Left ventricle myocardium inferior (tissue), 1 donor: ENCODE measurements at places on chromosomes 13 and 19.

GRCh38 chr13:35485424-35485823, 8.9 kb upstream of the MAB21L1 start:
- no peak for DNase-seq

DNA sequence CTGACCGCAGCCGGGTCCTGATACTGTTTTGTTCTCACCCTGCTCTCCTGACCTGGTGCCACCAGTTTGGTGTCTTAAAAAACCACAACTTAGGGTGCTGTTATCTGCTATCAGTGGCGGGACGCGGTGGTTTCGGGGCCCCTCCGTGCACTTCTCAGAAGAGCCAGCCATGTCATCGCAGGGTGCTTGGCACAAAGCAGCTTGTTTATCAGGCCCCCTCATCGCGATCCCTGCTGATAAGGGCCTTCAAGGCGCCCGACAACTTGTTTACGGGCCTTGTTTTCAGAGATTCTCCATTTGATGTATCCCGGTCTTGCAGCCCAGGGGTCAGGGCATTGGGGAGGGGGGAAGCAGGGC, 58.1 kb upstream of the KLF2 start:
- DNase-seq: no peak

DNA sequence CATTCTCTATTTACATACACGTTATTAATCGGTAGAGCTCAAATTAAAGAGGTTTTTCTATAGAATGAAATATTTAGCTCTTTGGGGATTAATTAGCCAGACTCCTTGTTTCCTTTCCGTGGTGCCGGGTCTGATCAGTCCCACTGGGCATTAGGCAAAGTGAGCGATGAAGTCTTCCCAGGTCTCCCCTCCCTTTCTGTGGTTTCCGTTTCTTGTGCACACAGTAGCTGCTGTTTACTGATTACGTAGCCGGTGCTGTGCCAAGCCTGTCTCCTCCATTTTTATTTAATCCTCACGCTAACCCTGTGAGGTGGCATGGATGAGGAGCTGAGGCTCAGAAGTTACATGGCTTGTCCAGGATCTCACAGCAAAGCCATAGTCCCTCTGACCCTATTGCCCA, 9.0 kb downstream of the SLC25A15 start:
- DNase-seq: no peak

DNA sequence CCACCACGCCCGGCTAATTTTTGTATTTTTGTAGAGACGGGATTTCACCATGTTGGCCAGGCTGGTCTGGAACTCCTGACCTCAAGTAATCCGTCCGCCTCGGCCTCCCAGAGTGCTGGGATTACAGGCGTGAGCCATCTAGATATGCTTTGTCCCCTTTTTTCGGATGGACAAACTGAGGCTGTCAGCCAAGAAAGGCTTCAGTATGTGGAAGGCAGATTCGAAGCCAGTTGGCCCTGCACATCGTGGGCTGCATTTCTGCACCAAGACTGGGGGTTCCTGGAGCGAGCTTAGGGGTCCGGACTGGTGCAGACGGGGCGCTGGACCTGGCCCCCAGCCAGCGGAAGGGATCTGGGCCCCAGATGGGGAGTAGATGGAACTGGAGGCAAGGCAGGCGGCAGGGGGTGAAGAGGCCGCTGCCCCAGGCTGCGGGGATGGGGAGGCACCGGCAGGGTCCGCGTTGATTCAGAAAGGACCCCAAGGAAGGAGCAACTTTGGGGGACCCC, 9.7 kb upstream of the JUND start:
- peak; percentile 23 for DNase-seq

DNA sequence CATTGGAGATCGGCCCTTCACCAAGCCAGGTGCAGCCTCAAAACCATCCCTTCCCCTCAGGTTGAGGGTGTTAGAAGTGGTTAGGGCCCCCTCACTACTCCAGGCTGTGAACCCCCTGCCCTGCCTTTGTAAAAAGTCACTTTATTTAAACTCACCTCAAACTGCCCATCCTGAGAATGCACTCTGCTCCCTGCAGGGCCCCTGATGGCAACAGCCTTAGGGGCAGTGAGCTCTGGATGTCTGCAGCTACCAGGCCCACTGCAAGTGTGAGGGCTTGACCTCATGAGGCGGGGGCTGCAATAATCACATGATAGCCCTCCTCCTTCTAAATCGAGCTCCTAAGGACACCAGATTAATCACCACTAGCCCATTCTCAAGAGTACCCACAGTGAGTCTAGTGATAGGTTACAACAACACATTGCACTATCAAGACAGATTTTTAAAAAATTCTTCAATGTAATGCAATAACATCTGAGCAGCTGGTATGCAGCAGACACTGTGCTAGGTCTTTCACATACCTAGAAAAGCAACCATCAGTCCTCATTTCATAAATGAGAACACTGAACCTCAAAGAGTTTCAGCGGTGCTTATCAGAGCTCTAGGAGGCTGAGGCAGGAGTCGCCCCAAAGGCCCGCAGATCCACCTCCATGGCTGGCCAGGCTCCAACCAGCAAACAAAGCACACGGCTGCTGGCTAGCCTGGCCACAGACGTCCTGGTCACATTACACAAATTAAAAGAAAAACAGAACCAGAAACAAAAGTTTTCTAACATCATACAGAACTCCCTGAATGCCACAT, 26.0 kb downstream of the SLC7A1 start:
- DNase-seq: no peak

DNA sequence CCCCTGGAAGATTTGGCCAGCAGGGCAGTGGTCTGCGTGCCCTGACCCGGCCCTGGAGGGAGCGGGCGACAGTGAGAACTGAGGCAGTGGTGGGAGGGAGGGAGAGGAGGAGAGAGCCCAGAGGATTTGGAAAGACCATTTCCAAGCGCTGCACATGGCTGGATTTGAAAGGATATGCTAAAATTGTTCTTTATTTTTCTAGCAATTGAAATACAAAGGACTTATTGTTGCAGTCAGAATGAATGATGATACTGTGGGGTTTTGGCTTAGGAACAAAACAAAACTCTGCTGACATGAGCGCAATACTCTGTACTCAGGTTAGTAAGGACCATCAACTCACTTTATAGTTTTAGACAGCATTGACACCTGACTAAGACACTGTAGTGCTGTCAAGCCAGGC, 69.5 kb downstream of the TNFRSF19 start:
- no peak for DNase-seq

DNA sequence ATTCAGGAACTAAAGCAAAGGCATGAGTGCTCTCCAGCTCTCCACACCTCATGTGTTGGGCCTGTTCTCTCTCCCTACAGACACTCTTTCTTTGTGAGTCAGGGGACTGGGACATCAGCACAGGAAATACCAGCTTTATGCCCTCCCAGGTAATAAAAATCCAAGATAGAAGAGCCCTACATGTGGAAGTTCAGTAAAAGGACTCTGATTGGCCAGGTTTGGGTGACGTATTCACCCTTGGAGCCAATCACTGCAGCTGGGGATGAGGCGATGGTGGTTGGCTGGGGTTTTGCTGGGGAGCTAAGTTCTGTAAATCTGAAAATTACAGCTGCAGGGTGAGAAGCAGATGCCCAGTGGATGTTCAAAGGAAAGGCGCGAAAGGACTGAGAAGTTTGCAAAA, 32.5 kb downstream of the CCDC70 start:
- no peak for DNase-seq

GRCh38 chr13:50969691-50970090, 60.1 kb downstream of the RNASEH2B start:
- DNase-seq: no peak

DNA sequence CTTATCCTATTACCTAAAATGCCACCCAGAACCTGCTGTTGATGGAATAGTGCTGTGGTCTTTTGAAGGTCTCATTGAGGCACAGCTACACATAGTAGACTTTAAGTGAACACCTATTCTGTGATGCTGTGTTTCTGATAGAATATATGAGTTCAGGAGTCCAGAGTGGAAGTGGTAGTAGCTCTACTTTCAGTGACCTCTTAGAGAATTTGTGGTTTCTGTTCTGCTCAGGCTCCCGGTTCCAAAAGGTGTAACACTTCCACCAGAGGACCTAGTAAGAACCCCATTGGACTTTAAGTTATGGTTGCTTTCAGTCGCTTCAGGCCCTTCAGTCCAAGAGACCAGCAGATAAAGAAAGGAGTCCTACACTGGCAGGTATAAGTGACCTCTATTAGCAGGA, 11.4 kb upstream of the MYCBP2 start:
- no peak for DNase-seq

- no peak for DNase-seq
Observed at GRCh38 chr13:40116008-40116407, 460.5 kb downstream of the COG6 start.

DNA sequence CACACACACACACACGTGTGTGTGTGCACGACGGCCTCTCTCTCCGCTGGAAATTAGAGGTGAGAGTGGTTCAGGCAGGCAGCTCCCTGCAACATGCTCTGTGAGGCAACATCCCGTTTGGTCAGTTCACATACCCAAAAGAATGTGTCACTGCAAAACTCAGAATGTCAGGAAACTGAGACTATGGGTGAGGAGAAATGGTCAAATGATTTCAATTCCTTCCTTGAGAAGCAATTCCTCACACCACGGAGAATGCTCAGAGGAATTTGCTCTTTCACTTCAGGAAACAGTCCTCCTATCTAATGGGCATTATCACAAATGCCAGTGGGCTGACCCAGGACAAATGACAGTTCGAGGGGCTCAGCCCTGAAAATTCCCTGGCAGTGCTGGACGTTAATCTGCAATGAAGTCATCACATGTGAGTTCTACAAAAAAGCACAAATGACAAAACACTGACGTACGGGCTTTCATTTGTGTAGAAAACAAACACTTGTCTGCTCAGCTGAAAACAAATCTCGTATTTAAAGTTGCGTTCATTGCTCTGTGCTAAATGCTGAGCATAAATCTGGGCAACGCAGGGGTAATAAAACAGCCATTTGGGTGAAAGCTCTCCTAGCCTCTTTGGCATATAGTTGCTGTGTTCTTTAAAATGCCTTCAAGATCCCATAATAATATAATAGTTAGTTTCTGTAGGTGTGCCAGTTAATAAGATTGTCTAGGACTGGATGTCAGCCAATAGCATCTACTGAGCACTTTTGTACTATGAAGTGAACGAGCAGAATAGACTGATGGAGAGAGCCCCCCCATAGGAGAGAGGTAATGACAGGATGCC, 18.6 kb upstream of the LATS2 start:
- DNase-seq: no peak

DNA sequence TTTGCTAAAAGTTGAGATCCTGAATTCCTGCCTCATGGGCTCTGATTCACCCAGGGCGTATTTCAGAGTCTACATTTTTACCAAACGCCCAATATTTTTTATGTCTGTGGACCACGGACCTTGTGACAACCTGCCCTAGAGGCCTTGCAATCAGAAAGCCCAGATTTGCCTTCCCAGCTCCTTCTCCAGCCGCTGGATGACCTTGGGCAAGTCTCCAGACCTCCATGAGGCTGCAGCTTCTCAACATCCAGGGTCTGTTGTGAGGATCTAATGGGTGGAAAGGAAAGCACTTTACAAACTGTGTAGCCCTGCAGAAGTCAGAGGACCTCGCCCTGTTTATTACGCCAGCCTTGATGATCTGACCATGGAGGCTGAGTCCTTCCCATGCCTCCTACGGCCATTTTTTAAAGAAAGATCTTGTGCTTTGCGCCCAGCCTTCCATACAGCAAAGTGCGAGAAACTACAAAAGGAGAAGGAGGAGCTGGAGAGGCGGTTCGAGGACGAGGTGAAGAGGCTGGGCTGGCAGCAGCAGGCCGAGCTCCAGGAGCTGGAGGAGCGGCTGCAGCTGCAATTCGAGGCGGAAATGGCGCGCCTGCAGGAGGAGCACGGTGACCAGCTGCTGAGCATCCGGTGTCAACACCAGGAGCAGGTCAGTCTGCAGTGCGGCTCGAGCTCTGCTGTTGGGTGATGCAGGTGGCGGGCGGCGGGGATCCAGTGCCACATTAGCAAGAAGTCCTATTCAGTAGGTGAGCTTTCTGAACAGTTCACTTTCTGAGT, 115.6 kb downstream of the SLC7A1 start:
- no peak for DNase-seq

DNA sequence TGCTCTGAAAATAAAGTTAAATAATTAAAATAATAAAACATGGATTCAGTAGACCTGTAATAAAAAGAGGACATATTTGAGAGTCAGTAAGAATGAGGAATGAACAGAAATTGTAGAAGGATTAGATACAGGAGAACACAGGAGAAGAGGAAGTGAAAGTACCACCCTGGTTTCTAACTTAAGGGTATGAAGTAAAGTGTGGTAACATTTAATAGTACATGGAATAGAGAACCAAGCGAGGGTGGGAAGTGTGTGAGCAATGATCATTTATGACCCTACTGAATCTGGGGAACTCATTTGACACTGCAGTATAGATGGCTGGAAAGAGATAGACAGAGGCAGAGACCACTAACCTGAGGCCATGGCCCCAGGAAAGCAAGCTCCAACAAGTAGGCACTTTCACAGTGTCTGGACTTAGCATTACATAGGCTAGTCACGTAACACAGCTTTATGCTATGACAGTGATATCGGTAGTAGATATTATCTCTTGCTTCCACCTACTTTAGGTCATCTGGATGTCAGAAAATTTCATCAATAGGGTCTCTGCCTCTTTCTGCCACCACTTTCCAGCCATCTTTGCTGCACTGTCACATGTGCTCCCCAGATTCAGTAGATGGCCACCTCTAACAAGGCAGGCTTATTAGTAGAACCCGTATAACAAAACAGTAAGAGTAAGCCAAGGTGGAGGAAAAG, 633.9 kb upstream of the MIR17HG start:
- no peak for DNase-seq

GRCh38 chr19:19487950-19488874, 27.1 kb downstream of the TSSK6 start:
- no peak for DNase-seq

GRCh38 chr13:95479731-95480130, 72.8 kb upstream of the CLDN10 start:
- no peak for DNase-seq

DNA sequence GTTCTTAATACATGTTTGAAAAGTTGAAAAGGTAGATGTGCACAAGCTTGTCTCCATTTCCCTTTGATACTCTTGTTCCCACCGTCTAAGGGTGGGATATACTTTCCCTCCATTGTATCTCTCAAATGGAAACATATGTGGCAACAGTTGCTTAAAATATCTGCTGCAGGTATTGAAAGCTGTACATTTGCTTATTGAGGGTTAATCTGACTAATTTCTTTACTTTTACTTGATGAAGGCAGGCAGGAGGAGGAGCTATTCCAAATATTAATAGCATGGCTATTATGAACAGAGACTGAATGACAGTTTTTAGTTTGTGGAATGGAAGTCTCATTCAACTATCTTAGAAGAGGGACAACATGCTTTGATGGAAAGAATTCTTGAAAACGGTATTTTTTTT, 103.8 kb downstream of the SLC10A2 start:
- DNase-seq: no peak

GRCh38 chr13:55553701-55554100, 1587.0 kb upstream of the PRR20A start:
- DNase-seq: no peak

GRCh38 chr13:76622315-76623040, 263.7 kb downstream of the KCTD12 start:
- DNase-seq: peak; percentile 19

- DNase-seq: no peak
Observed at GRCh38 chr13:19960653-19960976, 2.1 kb downstream of the ZMYM2 start.

GRCh38 chr13:78323848-78324247, 279.5 kb downstream of the POU4F1 start:
- no peak for DNase-seq

- no peak for DNase-seq
Observed at GRCh38 chr13:53821632-53822031, 793.0 kb downstream of the OLFM4 start.

- no peak for DNase-seq
Observed at GRCh38 chr19:10552510-10553053, 8.9 kb downstream of the ATG4D start.

- no peak for DNase-seq
Observed at GRCh38 chr19:34436716-34437115, 8.5 kb downstream of the UBA2 start.
